Left ventricle myocardium superior (tissue), 1 donor: ENCODE measurements at places on chromosomes 7 and 10. TPM values are rescaled to one million over a fixed set of nuclear protein-coding genes. Genes with fewer than 3 reads are reported as not detected.
A peak's percentile ranks its signal among the peaks of the same experiment; 100 is the strongest.

- no peak for DNase-seq
Measured at GRCh38 chr7:123727071-123727837, 21.5 kb downstream of the WASL start.

- no peak for DNase-seq
Measured at GRCh38 chr10:19194866-19195265, 146.3 kb downstream of the MALRD1 start.

GRCh38 chr7:112199672-112200071 lies 6.5 kb downstream of the DOCK4 start:
- DNase-seq: no peak

GRCh38 chr7:20206104-20206896 lies 10.9 kb downstream of the MACC1 start:
- DNase-seq: no peak

CALCR gene
- total RNA-seq: not detected

DNA sequence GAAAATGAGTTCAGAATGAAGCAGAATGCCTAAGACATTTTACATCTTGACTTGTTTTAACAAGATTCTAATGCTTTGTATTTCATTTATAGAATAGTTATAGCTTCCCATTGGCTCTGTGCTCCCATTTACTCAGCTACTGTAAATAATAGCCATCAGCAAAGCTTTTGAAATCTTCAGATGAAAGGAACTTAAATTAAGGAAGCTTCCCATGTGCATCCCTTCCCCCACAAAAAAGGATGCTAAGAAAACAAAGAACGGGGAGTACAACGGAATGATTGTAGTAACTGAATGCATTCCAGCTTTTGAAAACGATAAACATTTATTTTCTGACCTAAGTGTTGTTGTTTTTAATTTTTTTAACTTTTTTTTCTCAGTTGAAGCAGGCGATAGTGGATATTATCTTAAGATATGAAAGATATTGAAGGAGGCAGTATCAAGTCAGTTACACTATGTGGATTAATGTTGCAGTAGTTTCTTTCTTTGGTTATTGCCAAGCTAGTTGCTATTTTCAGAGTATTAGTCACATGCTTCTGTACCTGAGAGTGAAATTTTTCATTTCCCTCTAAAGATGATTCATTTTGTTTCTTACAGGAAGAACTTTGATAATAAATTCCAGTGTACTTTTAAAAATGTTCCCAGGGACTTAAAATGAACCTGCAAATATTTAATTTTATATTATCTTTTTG lies 129.2 kb downstream of the KCND2 start:
- DNase-seq: no peak

CCDC3 gene
- total RNA-seq: 2.4 TPM

TAS2R4 gene
- 0.20 TPM for total RNA-seq

GRCh38 chr10:59970396-59971368 lies 64.3 kb upstream of the CCDC6 start:
- no peak for DNase-seq

DNA sequence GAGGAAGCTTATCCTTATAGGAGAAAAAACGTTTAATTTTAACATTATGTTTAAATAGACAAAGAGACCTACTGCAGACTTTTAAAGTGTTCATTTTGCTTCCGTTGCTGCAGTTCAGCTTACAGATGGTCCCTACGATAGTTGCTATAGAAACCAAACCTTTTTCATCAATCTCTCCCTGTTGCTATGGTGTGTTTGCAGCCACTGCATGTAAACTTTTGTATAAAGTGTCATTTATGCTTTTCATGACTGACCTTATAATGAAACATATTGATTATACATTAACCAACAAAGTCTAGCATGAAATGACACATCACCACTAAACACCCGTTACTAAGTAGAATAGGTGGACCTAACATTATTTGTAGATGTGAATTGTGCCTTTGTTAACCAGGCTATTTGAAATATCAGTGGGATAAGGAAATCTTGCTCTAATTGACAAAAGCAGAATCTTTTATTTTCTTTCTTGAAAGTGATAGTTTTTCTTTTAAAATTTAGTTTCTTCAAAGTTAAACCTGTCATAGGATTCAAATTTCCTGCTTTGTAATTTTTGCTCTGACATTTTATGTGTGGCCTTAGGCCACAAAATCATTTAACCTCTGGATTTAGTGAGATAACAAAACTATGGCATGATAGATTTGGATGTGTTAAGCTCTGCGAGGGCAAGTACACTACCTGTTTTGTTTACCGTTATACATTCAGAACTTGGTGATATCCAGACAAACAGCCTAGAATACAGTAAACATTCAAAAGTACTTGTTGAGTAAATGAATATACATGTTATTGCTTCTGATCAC lies 64.0 kb downstream of the CACNB2 start:
- DNase-seq: no peak

C10orf95 gene
- not detected for total RNA-seq

GIMAP8 gene
- total RNA-seq: 16.2 TPM

DNA sequence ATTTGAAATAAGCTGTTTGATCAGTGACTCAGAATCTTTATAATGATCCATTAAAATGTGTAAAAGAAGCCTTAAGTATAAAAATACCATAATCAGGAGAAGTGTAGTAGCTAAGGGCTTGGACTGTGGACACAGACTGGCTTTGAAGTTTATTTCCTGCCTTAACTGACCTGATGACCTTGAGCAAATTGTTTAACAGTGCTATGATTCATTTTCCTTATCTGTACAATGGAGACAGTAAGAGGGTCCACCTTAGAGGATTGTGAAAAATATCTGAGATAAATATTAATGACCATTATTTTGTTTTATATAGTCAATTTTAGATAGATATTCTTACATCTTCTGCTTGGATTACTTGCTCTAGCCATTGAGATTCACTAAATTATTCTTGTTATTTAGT lies 13.3 kb upstream of the RPA3 start:
- DNase-seq: no peak

GRCh38 chr7:113392841-113393540 lies 274.6 kb upstream of the SMIM30 start:
- no peak for DNase-seq

- no peak for DNase-seq
Measured at GRCh38 chr10:48607356-48608278, 2.7 kb upstream of the ARHGAP22 start.

DNA sequence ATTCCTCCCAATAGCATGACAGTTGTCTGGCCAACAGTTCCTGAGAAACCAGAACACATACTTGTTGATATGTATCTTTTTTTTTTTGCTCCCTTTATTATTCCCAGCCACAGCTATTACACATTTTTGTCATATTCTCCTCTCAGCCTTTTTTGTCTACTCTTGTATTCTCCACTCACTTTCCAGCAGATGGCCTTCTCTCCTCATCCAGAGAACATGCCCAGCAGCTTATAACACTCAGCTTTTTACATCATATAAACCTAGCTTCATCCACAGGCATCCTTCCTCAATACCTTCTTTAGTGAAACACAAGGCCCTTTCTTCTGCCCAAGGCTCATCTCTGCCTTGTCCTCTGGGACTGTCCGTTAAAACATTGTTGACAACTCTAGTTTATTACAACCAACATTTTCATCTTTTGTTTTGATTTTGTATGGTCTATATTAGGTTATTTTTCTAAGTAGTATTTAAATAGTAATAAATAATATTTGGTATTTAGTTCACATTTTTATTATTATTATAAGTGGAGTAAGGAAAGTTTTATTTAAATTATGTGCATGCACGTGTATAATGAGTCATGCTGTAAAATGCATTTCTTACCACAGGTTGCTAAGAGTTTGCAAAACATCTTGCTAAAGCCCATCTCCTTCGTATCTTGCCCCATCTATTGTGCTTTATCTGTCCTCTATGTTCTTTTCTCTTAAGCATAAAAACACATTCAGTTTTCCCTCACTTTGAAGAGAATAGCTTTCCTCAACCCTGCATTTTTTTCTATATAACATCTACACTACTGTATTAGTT lies 101.5 kb downstream of the ORC5 start:
- no peak for DNase-seq

DNA sequence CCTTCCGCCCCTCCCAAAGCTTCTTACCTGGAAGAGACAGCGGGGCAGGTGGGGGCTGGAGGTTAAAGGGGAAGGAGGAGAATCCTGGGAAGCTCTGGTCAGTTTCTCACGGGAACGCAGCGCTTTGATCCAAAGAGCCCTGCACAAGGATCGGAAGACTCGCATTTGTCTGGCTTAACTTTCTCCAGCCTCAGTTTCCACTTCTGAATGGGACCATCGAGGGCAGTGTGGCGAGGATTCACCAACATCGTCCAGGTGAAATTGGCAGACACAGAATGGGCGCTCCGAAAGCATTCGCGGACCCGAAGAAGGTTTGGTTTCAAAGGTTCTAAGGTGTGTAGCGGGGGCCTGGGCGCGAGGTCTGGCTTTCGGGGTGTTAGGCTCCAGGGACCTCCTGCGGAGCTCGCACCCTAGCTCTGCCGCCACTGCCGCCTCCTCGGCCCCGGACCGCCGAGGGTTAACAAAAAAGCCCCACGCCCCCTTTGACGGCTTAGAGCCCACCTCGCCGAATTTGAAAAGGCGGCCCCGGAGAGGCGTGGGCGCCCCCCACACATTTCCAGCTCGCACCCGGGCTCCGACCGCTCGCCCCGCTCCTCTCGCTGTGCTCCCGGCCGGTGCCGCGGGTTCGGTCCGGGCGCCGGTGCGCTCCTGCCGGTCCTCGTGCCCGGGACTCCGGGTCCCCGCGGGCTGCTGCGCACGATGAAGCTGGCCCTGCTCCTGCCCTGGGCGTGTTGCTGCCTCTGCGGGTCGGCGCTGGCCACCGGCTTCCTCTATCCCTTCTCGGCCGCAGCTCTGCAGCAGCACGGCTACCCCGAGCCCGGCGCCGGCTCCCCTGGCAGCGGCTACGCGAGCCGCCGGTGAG lies at the start of gene COL26A1:
COL26A1 (plus strand) TSS at position 542 of the 862 bp plus-strand sequence; CDS start at position 700, 158 bp downstream.
- peak; percentile 51 for DNase-seq

- DNase-seq: peak; percentile 82
Measured at GRCh38 chr7:5354460-5355232, 69.0 kb downstream of the TNRC18 start.

DNA sequence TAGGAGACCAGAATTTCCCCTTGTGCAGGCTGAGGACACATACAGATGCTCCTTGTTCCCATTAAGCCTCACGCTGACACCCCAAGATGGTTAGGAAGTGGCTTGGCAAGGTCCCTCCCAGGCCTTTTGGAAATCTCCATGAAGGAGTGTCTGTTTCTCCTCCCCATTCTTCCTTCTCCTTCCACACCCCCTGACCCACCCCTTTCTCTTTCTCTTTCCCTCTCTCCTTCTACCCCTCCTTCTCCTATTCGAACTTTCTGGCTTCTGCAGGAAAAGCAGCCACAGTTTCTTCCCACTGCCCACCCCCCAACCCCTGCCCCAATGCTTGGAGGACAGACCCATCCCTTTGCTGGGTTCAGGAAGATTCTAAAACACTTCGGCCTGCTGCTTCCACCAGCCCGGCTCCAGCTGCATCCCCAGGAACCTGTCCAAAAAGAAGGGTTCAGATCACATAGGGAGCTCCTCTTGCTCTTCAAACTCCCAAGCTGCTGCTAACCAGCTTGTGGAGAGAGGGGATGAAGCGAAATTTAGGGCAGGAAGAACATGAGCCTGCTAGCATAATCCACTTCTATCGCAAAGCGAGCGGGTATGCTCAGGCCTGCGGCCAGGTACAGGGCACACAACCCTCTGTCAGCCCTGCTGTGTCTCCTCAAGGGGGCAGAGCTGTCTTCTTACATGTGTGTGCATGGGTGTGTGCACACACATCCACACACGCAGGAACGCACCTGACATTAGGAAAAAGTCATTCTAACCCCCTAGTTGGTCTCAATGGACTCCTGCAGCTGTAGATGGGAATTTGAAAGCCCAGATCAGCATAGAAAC lies 80.4 kb downstream of the PPP1R3C start:
- peak; percentile 58 for DNase-seq

DNA sequence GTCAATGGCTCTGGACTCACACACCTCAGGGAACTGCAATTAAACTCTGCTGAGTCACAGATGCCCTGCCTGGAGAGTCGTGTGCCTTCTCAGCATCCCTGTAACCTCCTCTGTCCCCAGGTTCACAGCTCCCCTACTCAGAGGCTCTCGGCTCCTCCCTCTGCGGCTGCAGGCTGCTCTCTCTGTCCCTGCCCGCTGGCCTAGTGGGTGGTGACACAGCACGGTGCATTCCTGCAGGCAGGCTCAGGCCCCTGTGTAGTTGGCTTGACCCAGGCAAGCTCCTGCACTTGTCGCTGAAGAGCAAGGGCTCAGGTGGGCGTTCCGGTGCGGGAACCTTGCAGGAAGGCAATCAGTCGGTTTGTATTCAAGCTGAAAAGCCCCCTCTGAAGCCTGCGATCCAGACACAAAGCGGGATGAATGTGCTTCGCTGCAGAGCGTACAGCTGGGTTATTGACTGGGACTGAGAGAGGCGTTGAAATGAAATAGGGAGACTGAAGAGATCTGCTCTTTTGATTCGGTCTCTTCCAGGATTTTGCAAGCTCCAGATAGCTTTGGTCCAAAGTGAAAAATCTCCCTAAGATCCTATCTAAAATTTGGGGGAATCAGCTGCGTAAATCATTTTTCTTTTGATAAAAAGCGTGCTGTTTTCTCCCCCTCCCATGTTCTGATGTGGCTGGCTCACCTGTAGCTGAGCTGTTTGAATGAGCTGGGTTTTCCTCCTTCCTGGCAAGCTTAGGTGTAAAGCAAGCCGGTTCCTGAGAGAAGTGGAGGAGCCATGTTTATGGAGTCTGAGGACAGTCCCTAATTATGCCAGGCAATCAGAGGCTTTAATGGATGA lies 208.7 kb upstream of the PHYHIPL start:
- DNase-seq: peak; percentile 65

DNA sequence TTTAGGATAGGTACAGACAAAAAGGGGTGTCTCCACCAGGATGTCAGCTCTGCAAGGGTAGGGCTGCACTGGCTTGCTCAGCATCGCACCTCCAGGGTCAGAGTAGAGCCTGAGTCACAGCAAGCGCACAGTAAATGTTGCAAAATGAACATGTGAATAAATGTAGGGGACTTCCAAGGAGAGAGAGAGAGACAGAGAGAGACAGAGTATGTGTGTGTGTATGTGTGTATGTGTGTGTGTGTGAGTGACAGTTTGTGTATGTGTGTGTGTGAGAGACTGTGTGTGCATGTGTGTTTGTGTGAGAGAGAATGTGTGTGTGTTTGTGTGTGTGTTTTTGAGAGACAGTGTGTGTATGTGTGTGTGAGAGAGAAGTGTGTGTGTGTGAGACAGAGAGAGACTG lies 163.3 kb downstream of the RPS24 start:
- no peak for DNase-seq

WNT2 gene
- total RNA-seq: 0.57 TPM

GRCh38 chr7:132618271-132618955 lies 42.1 kb upstream of the PLXNA4 start:
- no peak for DNase-seq

PAPOLB gene
- 0.05 TPM for total RNA-seq

GRCh38 chr10:70779511-70780369 lies 5.4 kb downstream of the TBATA start:
- no peak for DNase-seq

R3HCC1L gene
- total RNA-seq: 4.8 TPM
